Eye (tissue), 1 donor: ENCODE measurements at places on chromosomes 1 and 21.

GRCh38 chr1:186144505-186144904, 230.5 kb downstream of the TPR start:
- no peak for DNase-seq

GRCh38 chr1:201791779-201792173, 37.2 kb upstream of the IPO9 start:
- peak; percentile 17 for DNase-seq

DNA sequence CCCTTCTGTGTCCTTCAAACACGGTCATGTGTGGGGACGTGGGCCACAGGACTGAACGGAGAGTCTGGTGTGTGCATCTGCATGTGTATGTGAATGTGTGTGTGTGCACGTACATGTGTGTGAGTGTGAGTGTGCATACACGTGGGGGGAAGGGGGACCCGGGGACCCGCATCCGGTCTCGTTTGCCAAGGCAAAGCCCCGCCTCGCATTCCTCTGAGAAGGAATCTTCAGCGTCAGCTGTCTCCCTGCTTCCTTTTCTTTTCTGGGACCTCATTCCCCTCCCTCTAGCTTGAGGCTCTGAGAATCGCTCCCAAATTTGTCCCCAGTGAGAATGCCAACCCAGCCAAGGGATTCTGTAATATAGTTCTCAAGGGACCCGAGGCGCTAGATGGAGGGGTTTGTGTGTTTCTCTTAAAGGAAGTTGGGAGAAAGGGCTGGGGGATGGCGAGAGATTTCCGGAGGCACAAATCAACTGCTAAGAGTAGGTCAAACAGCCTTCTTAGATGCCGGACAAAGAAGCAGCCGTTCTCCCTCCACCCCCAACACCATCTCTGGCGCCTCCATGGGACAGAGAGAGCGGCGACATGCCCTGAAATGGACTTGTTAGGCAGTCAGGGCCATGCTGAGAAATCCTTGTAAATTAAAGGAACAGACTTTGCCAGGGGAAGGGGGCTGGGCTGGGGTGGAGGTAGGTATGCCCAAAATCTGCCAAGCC, 6.6 kb downstream of the IFFO2 start:
- DNase-seq, result peak; percentile 90

DNA sequence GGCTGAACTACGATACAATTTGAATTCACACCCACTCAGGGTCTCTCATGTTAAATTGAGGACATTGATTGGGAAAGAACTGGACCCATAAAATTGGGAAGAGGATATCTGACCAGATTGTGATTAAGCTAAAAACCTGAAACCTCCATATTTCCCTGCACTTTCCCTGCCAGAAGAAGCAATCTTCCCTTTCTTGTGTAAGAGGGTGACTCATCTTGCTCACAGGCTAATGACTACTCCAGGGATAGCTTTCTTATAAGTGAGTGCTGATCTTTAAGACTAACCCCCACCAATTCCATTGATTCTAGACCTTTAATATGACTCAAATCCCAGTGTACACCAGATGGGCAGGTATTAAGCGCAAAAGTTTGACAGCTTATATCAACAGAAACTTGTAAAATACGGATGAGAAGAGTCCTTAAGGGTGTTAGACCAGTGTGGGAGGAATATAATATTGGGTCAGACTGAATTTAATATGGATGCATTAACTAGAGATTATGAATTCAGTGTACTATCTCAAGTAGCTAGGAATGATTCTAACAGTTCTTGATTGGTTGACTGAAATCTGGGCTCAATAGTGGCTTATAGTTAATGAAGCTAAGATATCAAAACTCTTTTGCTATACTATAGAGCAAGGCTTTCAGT, 12.1 kb upstream of the SGIP1 start:
- DNase-seq, result no peak

DNA sequence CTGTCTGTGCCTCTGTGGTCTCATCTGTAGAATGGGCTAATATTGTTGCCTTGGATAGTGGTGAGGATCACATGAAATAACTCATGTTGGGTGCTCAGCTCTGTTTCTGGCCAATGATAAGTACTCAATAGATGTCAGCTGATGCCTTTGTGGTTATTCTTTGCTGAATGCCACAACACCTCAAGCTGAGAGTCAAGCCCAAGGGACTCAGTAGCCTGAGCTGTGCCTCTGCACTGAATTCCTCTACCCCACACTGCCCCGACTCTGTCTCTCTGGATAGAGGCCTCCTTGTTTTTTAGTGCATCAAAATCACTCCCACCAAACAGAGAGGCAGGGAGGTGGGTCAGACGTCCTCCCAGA, 196.1 kb upstream of the VAMP3 start:
- no peak for DNase-seq

GRCh38 chr1:176954242-176954641, 210.3 kb downstream of the ASTN1 start:
- no peak for DNase-seq

GRCh38 chr1:58149271-58149812, 397.2 kb downstream of the OMA1 start:
- no peak for DNase-seq

DNA sequence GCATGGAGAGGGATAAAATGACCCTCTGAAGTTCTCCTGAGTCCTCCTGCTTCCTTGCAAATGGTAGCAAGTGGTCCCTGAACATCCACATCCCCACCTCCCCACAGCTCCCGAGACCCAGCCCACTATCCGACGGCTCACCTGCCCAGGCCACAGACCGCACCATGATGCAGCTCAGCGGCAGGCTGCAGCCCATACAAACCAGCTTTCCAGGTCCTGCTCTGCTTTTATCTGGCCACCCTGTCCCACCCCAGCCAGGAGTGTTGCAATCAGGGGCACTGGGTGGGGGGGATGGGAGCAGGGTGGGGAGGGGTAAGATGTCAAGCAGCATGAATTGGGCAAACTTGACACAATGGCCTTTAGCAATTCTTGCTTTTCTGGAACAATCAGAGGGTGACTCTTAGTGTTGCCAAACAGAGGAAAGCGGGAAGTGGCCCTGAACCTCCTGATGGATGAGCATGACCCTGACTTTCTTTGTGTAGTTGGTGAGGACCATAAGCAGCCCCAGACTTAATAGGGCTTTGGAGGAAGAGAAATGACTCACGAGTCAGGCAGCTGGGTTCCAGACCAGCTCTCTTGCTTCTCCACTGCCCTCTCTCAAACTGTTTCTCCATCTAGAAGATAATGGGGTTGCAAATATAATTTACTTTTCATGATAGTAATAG, at the start of gene CHIT1:
Gene CHIT1 (minus strand): TSS at position 203 of the 665 bp plus-strand sequence. CDS start 37 bp downstream, at position 166.
- no peak for DNase-seq

DNA sequence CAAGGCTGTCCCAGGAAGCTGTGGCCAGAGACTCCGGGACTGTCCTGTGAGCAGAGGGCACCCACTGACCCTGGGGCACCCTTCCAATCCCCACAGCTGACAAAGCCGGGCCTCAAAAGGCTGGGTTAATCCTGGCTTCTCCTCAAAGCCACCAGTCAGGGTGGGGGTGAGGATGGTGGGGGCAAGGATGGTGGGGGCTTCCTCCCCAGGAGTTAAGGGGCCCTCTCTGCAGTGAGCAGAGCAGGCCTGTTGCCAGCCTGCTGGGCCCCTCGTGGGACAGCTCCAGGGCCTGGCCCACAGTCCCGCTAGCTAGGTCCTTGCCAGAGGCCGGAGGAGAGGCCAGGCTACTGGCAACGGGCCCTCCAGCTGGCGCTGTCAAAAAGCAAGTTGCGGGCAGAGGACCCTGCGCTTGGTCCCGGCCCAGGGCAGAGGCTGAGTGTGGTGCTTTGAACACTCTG, 37.9 kb upstream of the CCDC27 start:
- no peak for DNase-seq

DNA sequence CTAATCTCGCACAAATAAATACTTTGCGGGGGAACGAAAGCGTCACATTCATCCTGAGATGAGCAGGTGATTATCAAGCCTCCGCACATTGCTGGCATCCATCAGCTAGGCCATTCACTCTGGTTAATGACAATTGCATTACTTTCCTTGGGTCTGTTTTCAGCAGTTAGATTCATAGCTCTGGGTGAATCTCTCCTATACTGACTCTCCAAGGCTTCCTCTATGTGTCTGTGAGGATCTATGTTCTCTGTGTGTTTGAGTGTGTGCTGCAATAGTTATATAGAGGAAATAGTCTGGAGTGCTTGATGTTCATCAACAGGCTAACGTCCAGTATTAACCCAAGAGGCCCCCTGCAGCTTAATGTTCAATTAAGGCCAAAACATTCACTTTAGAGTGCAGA, 133.0 kb upstream of the CTTNBP2NL start:
- DNase-seq, result no peak

GRCh38 chr1:176617881-176618280, 154.9 kb downstream of the PAPPA2 start:
- DNase-seq, result no peak

- peak; percentile 17 for DNase-seq
These were observed 42.1 kb downstream of the NCF2 start for GRCh38 chr1:183548116-183548515.

DNA sequence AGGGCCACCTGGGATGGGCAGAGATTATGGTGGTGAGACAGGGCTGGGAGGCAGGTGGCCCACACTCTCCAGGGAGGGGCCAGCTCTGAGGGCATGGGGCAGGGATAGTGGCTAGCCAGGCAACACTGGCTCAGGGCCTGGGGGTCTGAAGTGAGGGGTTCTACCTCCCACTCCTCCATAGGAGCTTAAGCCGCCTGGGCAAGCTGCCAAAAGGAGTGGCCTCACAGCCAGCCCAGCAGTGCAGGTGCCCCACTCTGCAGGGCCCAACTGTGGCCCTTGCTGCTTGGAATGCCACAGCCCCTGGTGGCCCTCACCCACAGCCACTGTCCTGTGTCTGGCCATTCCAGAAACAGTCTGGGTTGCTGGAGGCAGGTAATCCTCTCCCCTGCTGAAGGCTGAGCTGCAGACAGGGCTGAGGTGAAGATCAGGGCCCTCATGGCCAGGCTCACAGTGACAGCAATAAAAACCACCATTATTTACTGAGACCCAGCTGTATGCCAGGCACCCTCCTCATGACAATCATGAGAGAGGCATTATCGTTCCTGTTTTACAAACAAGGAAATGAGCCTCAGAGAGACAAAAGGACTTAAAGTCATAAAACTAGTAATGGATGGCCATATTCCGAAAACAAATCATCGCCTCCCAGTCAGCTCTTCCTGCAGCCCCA, 31.0 kb downstream of the KIF21B start:
- DNase-seq, result peak; percentile 40

- no peak for DNase-seq
These were observed 5.5 kb downstream of the FUCA1 start for GRCh38 chr1:23862640-23863039.

DNA sequence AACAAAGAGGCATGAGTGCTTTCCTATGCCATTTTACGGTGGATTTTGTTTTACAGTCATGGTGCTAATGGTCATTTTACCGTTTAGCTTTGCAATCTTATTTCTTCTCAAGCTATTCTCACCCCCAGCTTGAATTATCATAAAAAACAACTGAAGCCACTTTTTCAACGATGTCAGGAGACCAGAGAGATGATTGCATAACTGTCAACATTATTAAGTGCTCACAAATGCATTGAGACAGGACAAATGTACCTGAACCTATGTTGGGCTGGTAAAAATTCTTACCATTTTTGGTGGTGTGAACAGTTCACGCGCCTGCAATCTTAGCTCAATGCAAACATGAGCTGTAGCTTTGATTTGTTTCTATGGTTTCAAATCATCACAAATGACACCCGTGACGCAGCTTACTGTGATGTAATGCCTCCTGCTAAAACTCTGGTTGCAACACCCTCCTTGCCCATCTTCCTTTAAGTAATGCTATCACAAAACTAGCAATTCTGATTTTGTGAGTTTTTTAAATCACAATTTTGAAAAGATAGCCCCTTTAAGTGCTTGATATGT, 104.4 kb downstream of the UCHL5 start:
- no peak for DNase-seq

DNA sequence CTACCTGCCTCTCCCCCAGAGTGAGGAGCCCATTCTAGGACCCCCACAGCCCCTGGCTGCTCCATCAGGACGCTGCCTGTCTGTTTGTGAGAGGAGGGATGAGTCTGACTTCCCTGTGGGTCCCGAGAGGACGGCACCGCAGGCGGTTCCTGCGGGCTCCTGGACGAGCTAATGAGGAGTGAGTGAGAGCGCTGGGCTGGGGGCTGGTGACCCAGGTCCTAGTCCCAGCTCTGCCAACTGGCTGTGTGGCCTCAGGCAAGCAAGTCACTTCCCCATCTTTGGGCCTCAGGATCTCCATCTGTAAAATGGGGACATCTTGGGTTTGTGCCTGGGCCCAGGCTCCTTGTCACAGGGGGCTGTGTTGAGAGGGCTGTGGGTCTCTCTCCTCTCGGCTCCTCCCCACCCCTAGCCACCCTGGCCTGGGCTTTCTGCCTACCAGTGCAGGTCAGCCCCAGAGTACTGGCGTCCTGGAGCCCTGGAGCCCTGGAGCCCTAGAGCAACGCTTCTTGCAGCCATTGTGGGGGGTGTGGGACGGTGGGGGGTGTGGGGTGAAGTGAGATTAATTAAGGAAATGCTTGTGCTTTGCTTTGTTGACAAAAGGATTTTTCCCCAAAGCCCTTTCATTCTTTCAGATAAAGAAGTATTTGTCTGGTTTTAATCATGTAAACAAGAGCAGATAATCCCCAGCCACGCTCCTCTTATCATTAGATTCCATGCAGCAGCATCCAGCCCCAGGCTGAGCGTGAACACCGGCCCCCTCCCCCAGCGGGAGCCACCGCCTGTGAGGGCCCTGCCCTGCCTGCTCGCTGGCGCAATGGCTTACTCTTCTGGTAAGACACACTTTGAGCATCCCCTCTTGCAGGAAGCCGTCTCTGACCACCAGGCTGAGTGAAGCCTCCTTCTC, 26.8 kb downstream of the SLC1A7 start:
- peak; percentile 65 for DNase-seq

DNA sequence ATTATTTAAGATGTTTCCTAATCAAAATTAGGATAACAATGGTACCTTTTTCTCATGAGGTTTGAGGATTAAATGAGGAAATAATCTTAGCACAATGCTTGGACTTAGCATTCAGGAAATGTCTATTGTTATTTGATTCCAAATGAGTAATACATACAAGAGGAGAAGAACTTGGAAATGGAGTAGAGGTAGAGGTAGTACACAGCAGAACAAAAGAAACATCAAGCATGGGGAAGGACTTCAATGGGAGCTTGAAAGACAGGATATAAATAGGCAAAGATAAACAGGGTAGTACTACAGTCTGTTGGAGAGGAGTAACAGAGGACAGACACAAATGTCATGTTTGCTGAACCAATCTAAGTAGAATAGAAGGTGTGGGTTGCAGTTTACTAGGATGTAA, 59.5 kb upstream of the RGS2 start:
- DNase-seq, result no peak

- peak; percentile 66 for DNase-seq
These were observed 104.9 kb upstream of the SOD1 start for GRCh38 chr21:31554511-31555022.

GRCh38 chr1:226646026-226646869, 92.8 kb downstream of the ITPKB start:
- no peak for DNase-seq

DNA sequence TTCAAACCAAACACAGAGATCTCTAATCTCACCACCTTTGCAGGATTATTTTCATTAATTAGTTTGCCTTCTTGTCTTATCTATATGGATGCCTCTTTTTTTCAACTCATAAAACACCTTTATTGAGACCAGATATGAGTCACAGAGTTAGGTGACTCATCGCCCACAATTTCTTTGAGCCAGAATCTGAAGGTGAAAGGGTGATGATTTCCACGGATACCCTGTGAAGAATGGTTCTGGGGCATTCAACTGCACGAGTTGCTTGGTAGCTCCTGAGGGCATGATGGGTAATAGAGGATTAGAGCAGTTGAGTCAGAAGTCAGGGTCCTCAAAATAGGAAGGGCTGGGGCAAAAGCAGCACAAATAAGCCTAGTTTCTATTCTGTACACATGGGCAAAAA, 128.2 kb downstream of the TBX19 start:
- DNase-seq, result no peak
